ENCODE measurements at places on chromosomes 1 and 21.
A peak's percentile ranks its signal among the peaks of the same experiment; 100 is the strongest.

DNA sequence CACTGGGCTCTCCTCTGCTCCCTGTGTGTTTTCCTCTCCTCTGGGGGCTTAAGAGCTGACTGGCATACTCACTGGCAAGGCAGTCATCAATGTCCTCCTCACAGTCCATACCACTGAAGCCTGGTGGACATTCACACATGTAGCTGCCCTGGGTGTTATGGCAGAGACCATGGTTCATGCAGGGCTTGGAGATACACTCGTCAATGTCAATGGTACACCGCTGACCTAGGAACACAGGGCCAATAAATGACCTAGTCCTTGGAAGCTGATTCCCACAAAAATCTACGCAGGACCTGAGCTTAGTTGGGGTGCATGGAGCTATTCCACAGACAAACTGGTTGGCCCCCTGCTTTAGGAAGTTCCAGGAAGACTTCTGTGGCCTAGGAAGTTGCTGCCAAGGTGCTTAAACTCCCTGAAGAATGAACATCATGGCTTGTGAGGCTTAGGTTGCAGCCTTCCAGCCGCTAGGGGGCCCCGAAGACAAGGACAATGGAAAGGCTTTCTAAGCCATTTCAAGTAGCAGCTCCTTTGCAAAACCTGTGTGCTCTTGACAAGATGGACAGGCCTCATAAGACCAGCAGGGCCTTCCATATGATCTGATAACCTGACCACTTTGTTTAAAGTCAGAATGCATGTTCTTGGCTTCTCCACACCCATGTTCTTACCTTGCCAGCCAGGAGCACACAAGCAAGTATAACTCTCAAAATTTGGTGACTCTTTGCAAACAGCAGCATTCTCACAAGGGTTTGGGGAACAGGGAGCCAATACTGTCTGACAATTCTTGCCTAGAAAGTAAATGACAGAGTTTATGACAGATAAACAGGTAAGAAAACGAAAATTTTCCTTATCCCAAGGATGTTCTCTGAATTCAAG, 52.3 kb upstream of the ADAM30 start:
- peak; percentile 33 for DNase-seq

DNA sequence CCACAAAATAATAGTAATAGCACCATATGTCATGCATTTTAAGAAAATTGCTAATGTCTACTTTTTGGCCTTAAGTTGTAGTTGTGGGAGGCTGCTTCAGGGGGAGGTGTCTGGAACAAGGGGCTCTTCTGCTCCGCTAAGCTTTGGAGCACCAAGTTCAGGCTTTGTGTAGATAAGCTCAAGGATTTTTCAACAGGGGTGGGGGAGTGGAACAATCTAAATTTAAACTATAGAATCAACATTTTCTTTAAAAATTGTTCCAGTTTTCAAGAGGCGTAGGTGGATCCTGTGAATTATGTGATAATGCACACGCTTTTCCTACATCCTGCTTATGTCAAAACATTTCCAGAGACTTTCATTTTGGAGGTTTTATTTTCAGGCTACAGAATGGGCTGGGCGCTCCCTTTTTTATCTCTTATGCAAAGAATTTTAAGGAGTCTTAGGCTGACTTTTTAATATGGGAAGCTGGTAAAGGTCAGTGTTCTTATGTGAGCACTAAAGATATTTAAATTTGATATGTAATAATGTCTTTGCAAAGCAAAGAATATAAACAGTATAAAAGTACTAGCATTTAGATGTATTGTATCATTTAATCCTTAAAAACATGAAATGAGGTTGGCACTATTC, 9.9 kb downstream of the ATP1A1 start:
- no peak for DNase-seq

- DNase-seq: peak; percentile 38
Measured at GRCh38 chr1:25037174-25038074, 107.3 kb upstream of the RUNX3 start.

DNA sequence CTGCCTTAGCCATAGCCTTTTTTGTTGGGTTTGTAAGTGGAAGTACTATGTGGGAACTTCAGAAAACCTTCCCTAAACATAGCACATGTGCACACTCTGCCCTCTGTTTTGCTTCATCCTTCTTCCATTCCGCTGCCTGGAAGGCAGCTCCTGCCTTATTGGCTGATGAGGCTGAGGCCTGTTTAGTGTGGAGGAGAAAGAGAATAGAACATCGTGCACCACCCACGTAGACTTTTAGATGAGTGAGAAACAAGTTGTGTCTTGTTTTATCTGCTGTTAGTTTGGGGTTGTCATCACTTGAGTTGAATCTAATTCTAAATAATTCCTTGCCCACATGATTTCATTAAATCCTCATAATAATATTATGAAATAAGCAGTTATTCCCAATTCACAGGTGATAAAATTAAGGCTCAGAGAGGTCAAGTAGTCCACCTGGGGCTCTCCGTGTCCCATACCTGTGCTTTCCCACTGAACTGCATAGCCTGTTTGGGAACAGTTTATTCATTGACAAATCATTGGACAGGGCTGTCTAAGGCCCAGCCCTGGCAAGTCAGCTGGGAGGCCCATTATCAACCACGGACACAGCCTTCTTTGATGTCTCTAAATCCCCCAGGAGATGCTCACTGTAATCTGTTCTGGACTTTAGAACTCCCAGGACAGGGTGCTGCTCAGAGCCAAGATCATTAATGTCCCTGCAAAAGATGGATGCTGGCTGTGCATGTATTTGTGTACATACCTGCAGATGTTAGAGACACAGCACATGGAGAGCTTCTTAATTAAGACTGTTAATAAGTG, 93.0 kb downstream of the ABCA4 start:
- DNase-seq: no peak

DNA sequence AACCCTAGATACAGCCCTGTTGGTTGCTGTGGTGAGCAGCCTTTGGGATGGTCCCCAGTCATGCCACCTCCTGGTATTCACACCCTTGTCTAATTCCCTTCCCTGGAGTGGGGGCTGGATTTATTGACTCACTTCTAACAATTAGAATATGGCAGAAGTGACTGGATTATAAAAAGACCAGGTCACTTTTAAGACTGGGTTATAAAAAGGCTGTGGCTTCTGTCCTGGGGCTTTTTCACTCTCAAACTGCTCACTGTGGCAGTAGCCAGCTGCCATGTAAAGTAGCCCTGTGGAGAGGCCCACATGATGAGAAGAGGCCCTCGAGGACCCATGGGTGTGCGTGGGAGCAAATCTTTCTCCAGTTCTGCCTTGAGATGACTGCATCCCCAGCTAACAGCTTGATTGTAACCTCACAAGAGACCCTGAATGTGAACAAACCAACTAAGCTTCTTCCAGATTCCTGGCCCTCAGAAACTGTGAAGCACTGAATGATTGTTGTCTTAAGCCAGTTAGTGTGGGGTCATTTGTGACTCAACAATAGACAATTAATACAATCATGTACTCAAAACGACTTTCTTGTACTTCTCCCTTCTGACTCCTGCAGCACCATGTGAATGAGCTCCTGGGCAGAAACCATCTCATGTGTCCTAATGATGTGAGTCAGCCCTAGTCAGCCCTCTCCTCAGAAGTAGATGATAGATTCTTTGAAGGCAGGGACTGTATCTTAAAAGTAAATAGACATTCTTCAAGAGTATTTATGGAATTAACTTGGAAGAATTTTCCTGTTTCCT, 234.9 kb downstream of the TNR start:
- DNase-seq: no peak

DNA sequence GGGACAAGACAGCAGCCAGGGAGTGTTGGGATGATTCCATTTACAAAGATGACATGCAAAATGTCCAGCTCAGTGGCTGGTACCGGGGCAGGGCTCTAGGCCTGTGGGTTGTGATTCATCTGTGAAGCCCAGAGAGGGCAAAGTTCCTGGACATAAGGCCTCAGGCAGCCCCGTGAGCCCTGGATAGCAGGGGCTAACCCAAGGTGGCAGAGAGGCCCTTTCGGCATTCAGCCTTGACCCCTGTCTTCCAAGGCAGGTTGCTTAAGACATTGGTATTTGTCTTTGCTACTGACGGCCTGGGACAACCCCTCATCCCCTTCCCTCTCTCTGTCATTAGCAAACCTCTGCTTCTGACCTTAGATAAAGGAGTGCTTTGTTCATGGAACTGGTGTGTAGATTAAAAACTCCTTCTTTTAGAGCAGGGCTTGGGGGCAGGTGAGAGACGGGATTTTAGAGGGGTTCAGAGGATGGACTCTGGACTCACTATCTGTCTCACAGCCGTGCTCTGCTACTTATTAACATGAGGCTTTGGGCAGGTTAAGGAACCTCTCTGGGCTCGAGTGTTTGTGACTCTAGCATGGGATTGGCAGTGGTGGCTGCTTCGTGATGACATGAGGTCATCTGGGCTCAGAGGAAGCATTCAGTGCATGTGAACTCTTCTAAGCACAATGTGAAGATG, 36.3 kb downstream of the TMEM51 start:
- DNase-seq: no peak

DNA sequence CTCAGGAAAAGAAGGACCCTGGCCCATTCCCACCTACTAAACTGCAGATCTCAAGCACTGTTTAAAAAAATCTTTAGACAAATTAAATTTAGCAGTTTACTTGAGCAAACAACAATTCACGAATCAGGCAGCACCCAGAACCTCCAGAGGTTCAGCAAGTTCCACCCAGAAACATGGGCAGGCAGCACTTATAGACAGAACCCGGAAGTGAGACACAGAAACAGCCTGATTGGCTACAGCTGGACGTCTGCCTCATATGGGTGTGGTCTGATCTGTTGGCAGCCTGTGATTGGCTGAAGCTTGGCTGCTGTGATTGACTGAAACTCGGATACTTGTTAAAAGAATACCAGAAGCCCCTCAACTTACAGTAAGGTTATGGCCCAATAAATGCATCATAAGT, 34.7 kb upstream of the COL6A2 start:
- no peak for DNase-seq

DNA sequence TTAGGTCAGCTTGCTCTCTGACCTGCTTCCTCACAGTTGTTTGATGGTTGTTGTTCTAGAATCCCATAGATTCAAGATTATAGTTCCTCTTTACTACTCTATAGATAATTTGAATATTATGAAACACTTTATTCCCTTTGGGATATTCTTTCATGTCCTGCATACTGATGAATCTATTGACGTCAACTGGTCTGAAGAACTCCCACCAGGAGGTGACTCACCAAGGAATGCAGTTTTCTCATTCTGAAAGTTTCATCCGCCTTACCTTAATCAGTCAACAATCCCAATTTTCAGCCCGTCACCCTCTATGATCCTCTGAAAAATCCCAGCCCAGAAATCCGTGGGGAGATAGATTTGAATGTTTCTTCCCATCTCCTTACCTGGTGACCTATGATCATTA, 834.1 kb upstream of the PRMT6 start:
- DNase-seq: no peak

DNA sequence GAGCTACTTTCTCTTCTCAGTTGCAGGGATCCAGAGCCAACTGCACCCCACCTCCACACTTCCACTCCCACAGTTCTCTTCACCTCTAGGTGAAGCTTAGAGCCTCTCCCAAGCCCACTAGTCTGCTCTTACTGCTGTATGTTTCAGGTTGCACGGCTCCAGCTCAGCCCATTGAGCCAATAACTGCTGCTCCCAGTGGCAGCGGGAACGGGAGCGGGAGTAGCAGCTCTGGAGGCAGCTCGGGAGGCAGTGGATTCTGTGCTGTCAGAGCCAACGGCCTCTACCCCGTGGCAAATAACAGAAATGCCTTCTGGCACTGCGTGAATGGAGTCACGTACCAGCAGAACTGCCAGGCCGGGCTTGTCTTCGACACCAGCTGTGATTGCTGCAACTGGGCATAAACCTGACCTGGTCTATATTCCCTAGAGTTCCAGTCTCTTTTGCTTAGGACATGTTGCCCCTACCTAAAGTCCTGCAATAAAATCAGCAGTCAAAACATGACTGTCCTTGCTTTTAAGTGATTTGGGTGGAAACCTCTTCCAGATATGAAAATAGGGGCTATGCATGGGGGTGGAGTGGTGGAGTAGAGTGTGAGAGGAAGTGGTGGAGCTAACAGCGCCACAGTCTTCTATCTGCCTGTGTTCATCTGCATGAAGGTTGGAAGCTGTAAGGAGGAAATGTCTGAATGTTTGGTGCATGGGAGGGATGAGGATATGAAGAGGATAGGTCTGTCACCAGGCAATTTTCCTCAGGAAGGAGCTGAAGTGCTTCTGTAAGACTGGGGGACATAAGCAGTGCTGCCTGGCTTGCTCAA, 29.6 kb downstream of the CHIA start:
- no peak for DNase-seq

- no peak for DNase-seq
Measured at GRCh38 chr1:65172936-65173690, 25.1 kb downstream of the AK4 start.

DNA sequence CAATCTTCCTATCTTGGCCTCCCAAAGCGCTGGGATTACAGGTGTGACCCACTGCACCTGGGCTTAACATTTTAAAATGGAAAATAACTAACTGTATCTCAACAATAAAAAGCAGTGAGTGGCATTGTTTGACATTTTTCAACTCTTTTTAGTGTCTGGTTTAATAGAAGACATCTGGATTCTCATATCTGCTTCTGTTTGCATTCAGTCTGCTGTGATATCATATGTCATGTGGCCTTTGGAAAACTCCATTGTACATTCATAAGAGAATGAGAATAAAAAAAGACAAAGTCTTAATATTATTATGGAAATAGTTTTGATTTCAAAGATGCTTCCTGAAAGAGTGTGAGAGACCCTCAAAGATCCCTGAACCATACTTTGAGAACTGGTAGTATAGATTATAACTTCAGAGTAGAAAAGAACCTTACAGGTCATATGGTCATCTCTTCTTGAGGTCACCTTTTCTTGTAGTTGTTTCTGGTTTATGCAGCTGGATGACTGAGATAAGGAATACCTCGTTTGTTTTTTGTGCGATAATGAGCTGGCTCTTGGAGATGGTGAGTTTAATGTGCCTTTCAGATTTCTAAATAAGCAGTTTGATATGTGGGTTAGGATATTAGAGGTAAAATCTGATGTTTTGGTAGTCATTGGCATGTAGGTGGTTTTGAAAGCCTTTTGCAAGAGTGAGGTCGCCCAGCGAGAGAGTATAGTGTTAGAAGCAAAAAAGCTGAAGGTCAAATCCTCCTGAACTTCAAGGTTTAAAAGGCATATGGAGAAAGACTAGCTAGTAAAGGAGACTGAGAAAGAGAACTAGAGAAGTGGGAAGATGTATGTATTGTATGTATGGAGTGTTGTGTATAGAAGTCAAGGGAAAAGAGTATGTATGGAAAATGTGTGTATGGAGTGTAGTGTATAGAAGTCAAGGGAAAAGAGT, 17.2 kb downstream of the CEP350 start:
- DNase-seq: no peak

GRCh38 chr1:114286179-114286578, 132.5 kb upstream of the SYT6 start:
- DNase-seq: no peak

DNA sequence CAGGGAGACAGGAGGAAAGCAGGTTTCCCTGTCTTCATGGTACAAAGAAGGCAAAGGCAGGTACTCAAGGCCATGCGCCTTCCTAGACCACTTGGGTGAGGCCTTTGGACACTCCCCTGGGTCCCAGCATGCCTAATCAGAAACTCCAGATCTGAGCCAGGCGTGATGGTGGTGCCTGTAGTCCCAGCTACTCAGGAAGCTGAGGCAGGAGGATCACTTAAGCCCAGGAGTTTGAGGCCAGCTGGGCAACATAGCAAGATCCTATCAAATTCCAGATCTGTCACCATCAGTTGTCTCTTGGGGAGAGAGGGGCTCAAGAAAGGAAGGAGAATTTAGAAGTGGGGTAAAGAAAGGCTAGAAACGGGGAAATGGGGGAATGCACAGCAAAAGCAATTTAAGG, 96.3 kb upstream of the SLC25A33 start:
- no peak for DNase-seq

All from NCI-H2171 treated with DMSO at 0.1 percent for 48 hours (cell line).